ENCODE measurements at places on chromosomes 11 and 22.

DNA sequence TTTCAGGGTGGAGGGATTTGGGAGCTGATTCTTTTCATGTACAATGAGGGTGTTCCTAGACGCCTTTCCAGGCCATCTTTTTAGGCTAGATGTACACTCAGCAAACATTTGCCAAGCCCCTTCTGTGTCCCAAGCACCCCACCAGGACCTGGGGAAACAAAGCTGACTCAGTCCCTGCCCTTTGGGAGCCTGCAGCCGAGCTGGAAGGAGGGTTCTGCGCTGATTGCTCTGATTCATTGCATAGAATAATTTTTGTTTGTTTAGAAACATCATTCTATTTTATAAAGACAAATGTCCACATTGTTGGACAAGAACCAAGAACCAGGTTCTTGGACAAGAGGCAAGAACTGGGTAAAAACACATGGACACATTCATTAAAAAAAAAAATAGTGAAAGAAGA lies 16.7 kb downstream of the TP53AIP1 start:
- DNase-seq, result no peak

DNA sequence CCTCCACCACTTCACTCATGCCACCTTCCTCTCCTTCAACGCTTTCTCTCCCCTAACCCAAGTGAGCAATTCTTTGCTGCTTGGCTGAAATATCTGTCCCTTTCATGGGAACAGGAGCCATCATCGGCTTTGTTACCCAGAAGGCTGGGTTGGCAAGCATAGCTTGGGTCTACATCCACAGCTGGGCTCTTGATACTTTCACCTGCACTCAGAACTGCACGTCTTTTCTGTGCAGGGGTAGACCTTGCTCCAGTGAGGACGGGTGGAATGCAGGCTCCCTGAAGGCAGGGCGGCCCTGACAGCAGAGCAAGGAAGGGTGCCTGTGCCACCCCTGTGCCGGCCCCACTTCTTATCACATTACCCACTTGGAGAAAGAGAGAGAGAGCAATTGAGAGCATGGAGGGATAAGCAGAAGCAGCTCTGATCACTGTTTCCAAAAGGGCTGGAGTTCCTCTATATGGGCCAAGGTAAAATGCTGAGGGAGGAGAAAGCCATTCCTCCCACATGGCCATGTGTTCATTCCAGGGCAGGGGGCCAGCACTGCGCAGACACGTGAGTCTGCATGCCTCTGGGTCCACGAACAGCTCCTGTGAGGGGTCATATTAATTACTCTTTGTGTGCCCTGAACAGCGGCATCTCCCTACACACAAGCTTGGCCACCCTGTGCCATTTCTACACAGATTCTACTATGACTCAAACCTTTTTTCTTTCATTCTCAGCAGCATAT lies 181.8 kb downstream of the BUD13 start:
- no peak for DNase-seq

- no peak for DNase-seq
Observed at GRCh38 chr11:67352546-67353316, 615 bp downstream of the POLD4 start.

- no peak for DNase-seq
Observed at GRCh38 chr11:28464252-28464867, 356.2 kb downstream of the METTL15 start.

DNA sequence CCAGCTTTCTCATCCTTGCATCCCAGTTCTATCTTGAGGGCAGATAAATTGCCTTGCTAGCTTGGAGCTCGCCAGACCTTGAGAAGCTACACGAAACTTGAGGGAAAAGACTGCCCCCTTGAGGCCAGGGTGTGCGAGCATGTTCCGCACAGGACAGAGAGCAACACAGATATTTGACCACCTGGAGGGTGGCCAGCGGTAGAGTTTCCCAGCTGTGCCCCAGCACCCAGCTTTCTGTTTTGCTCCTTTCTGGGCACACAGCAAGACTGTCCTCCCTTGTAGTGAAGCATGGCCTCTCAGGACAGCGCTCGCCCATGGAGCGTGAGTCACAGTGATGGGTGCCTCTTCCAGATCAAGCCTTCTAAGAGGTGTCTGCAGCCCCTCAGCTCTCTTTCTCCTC lies 23.5 kb downstream of the SPATA19 start:
- DNase-seq, result no peak

DNA sequence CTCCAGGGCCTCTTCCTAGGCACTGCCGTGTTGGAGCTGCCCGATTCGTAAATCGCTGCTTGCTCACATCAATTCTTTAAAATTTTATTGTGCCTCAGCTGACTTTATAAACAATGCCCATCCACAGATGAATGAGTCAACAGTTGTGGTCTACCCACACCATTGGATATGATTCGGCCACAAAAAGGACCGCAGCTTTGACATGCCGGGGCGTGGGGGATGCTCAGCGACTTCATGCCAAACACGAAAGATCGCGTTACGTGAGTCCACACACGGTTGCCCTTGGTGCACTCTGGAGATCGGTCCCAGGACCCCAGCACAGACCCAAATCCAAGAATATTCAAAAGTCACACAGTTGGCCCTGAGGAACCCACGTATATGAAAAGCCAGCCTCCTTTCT lies 195.7 kb downstream of the CTTN start:
- DNase-seq, result no peak

- no peak for DNase-seq
Observed at GRCh38 chr11:127670374-127671119, 670.0 kb upstream of the KIRREL3 start.

DNA sequence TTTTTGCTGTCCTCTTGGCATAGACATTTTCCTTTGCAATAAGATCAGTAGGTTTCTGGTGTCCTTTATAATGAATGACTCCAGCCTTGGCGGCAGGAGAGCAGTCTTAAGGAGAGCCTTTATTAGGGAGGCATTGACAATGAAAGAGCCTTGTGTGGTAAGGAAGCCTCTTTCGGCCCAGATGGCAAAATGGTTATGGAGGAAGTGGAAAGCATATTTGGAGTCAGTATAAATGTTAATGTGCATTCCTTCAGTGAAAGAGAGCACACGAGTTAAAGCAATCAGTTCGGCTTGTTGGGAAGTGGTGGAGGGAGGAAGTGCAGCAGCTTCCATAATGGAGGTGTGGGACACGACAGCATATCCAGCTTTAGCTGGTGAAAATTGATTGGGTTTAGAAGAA lies 18.1 kb upstream of the ANO1 start:
- no peak for DNase-seq

GRCh38 chr11:120869097-120869496 lies 154.8 kb upstream of the TBCEL start:
- DNase-seq, result no peak

DNA sequence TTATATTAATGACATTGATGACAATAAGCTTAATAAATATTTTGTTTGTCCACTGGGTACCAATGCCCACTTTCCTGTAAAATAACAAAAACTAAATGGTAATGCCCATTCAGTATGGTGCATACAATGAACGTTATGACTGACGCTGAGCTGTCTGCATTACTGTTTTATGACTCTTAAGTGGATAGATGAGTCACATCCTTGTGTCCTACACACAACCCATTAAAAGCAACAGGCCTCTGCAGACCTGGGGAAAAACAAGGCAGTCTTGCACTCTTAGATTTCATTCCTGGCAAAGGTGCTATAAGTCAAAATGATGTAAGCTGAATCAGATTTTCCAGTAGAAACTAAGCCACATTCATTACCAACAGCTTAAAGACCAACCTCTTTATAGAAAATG lies 176.3 kb upstream of the TMEM45B start:
- no peak for DNase-seq

DNA sequence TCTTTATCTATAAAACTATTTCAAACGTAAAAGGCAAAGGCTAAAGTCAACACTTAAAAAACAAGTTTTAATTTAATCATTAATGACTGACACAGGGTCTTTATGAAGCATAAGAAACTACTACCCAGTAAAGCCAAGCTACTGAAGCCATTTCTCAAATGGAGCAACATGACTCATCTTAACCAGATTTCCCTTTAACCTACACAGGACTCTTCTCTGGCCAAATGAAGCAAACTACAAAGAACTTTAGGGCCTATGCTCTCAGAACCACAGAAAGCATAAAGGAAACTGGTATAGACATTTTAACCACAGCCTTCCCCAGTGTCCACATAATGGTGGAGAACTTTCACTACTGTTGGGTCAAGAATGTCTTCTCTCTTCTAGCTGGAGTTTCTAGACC lies 34.7 kb downstream of the ALG9 start:
- no peak for DNase-seq

- no peak for DNase-seq
Observed at GRCh38 chr11:79362821-79363220, 78.0 kb downstream of the TENM4 start.

DNA sequence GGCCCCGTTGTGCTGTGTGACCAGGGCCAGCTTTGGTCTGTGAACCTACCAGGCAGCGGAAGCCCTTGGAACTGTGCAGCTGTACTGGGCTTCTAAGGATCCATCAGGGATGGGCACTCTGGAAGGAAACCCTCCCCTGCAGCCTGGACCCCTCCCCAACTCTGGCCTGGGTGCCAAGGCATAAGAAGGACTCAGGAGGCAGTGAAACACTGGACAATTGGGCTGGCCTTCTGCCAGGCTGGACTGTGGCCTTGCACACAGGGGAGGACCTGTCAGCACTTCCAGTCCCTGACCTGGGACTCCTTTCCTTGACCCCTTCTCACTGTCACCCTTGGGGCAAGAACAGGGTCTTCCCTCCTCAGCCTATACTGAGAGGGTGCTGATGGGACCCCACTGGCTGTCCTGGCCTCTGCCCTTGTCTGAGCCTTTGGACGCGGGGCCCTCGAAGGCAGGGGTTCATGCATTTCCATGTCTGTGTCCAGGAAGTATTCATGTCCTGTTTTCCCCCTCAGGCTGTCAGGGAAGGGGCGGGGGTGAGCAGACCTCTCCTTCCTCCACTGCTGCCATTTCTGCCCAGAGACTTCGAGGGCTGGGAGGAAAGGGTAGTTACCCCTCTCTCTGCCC lies 39.6 kb downstream of the PDE2A start:
- no peak for DNase-seq

DNA sequence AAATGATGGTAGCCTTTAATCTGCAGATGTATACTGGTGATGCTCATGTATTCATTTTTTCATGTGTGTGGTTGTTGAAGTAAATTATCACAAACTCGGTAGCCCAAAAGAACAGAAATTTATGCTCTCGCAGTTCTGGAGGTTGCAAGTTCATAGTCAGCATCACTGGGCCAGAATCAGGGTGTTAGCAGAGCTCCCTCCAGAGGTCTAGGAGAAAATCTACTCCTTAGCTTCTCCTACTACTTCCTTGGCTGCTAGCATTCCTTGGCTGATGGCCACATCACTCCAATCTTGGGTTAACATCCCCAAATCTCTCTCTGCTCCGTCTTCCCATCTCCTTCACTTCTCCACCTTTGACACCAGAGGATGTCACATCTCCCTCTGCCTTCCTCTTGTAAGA lies 45.3 kb upstream of the GALNT18 start:
- DNase-seq, result no peak

DNA sequence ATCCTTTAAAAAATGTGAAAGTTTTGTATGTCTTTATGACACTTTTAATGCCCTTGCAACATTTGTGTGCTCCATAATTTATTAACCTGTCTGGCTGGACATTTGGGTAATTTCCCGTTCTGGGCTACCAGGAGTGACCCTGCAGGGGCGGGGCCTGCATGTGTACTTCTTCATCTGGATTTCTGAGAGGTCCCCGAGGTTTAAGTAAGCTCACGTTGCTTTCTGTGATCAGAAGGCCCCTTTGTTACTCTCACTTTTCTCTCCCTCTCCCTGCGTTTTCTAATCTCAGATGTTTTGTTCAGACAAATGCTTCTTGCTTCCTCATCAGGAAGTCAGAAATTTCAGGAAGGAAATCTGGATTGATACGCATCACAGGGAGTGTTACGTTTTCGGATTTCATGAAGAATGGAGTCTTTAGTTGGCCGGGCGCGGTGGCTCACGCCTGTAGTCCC lies 78.9 kb upstream of the CRYBB3 start:
- no peak for DNase-seq

DNA sequence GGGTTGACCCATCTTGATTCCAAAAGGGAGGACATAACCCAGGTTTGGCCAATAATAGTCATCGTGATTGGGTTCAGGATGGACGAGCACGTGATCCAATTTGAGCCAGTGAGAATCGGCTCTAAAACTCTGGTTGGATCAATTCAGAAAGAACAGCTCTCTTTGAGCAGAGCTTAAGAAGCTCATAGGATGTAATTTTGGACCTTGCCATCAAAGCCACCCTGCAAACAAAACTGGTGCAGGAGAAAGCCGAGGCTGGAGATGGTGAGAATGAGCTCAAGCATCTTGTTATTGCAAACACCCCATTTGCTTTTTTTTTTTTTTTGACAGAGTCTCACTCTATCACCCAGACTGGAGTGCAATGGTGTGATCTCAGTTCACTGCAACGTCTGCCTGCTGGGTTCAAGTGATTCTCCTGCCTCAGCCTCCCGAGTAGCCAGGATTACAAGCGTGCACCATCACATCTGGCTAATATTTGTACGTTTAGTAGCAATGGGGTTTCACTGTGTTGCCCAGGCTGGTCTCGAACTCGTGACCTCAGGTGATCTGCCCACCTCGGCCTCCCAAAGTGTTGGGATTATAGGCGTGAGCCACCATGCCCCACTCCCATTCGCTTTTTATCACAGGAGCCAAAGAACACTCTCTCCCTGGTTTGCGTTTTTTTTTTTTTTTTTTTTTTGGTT lies 13.8 kb upstream of the MIAT start:
- no peak for DNase-seq

GRCh38 chr11:34651551-34651950 lies 30.7 kb downstream of the EHF start:
- no peak for DNase-seq

GRCh38 chr11:83336993-83337392 lies 50.8 kb upstream of the CCDC90B start:
- no peak for DNase-seq

DNA sequence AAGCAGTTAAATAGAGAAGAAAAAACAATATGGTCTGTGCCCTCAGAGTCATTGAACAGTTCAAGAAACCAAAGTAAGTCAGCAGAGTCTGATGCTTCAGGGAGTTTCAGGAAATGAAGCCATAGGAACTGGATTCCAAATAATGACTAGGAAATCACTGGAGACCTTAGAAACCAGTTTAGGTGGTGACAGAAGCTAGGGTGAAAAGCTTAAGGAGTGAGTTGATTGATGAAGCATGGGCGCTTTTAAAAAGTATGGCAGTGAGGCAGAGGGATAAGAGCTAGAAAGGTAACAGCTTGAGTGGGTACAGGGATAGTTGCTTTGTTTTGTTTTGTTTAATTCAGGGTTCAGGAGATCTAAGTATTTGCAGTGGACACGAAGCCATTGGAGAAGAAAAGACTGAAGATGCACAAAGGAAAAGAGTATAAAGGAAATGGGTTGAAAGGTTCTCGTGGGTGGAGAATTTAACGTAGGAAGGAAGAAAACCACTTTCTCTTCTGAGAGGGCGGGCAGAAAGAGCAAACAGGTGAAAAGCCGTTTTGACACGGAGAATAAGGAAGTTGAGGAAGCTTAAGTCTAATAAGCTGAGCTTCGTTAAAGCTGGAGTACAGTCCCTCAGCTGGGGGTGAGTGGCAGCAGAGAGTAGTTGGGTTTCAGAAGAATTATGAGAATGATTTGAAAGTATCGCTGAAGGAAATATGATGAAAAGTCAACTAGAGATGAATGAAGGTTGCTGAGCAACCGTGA lies 14.8 kb downstream of the SGSM3 start:
- DNase-seq, result no peak

GRCh38 chr11:108875134-108875533 lies 210.3 kb downstream of the DDX10 start:
- no peak for DNase-seq
